Midbrain (tissue), 1 donor: ENCODE measurements at places on chromosomes 7 and 10.

DNA sequence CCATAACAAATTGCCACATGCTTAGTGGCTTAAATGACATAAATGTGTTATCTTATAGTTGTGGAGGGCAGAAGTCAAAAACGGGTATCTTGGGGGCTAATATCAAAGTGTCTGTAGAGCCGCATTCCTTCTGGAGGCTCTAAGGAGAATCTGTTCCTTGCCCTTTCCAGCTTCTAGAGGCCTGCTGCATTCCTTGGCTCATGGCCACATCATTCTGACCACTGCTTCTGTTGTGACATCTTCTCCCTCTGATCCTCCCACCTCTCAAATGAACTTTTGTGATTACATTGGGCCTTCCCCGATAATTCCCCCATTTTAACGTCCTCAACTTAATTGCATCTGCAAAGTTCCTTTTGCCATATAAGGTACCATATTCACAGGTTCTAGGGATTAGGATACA is 76.1 kb downstream of the CYP26A1 start:
- no peak for DNase-seq

DNA sequence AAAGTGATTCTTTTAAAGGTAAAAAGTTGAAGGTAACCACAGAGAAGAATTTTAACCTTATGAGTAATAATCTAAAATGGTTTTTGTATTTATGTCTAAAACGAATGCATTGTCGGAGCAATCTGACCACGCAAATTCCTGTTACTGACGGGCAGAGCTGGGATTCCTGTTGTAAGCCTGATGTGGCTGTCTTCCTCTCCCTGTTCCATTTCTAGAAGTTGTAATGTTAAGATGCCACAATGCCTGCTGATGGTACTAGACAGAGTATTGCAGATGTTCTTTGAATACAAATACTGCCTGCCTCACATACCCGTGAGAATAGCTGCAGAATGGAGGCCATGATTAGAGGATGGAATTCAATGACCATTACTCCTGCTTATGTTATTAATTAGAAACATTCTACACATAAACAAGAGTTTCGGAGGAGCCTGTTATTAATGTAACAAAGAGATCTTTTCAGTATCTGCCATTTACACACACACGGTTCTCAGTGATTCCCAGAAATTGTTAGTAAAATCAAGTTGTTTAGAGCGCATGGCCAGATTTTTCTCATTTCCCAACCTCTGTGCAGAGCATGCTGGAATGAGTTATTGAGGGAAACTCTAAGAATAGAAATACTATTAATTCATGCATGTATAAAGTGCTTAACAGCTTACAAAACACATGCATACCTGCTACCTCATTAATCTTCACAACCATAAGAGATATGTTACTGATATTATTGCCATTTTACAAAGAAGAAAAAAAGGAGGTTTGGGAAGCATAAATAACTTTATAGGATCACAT is 196.8 kb downstream of the PTN start:
- DNase-seq: no peak

- DNase-seq: no peak
Observed at GRCh38 chr7:77989981-77990566, 191.5 kb downstream of the PHTF2 start.

DNA sequence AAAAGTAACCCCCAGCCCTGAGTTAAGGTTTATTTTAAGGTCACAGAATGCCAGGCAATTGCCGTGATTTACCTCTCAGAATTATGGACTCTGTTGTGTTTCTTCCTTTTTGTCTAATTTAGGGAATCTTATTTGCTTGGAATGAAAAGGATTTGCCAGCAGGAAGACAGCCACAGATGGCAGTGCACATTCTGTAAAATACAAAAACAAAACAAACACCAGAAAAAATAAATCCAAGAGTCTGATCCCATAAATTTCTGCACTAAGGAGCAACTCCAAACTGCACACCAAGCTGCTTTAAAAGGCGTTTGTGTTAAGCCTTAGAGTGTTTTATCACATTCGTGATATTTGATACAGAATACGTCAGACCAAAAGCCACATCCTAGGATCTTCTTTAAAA is 199.0 kb upstream of the C7orf33 start:
- no peak for DNase-seq

- DNase-seq: no peak
Observed at GRCh38 chr7:101903515-101903868, 86.1 kb downstream of the CUX1 start.

- DNase-seq: no peak
Observed at GRCh38 chr10:124547647-124548168, 86.1 kb downstream of the LHPP start.

GRCh38 chr7:37357637-37357996 is 91.0 kb downstream of the ELMO1 start:
- DNase-seq: no peak

DNA sequence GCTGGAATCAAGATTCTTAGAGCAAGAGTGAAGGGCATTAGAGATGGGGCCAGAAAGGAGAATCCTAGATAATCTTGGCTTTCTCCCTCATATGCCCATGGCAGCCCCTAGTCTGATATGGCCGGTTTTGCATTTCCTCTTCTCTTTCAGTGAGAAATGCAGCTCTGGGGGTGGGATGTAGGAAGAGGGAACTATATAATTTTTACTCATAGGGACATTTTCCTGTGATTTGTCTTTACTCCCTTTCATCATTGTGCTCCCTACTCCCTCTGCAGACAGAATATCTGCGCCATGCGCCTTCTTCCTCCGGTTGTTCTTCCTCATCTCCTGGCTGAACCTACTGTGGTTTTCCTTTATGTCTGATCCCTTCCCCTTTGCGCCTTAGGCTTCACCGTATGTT is 16.8 kb upstream of the CHCHD1 start:
- DNase-seq: no peak

- DNase-seq: no peak
Observed at GRCh38 chr7:129513546-129513945, 11.2 kb downstream of the SMKR1 start.

DNA sequence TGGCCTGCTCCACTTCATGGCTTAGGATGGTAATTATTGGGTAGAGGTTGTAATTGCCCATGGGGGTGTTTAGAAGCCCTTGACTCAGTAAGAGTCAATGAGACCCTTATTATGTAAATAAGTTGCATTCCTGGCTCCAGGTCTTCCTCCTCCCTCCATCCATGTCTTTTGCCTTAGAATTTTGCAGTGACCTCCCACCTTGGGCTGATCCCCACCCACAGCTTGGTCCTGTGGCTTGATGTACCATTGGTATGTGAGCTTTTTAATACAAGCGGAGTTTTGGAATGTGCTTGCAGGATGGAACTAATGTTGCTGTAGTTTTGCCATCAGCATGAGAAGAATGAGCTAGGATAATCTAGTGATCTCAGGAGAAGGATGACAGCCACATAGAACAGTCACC is 73.2 kb upstream of the DGKI start:
- no peak for DNase-seq
